ENCODE measurements at places on chromosomes 2 and 18.

- DNase-seq, result no peak
Measured at GRCh38 chr2:6083136-6083535, 391.0 kb downstream of the SOX11 start.

GRCh38 chr2:17104454-17104853 is 413.8 kb downstream of the RAD51AP2 start:
- DNase-seq, result no peak

- no peak for DNase-seq
Measured at GRCh38 chr2:149420053-149420963, 89.9 kb downstream of the LYPD6 start.

DNA sequence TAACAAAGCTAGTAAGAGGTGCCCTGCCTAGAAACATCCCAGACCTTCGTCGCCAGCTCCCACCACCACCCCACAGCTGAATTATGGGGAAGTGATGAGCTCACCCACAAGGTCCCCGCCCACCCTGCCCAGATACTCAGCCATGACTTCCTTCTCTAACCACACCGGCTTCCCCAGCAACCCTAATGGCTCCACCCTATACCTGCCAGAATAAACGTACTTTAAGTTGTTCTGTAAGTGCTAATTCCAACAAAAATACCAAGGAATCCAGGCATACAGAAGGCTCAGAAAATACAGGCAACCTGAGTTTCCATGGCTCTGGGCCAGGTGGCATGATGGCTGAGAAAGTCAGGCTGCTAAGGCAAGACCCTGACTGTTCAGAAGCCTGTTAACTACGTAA is 39.1 kb downstream of the TMEM163 start:
- no peak for DNase-seq

DNA sequence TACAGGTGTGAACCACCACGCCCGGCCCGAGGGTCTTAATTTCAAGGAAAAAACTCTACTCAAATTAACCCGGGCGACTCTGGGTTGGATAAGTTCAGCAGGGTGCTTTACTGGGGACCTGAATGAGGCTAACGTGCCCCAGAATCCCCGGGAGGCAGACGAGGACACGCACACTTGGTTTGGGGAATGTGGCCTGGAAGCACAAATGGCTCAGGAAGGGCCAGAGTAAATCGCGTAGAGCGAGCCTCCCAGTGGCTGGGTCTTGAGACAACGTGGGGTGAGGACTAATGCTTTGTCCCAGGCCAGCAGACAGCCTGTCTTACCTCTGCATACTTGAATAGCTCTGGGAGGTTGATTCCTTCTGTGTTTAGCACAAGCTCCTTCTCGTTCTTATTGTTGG is 75.8 kb downstream of the POLR1A start:
- DNase-seq, result no peak

GRCh38 chr2:234722176-234722575 is 225.3 kb upstream of the ARL4C start:
- DNase-seq, result no peak

- no peak for DNase-seq
Measured at GRCh38 chr18:67553437-67553836, 36.9 kb upstream of the DSEL start.

GRCh38 chr2:74095632-74096031 is 52.1 kb downstream of the BOLA3 start:
- DNase-seq, result no peak

GRCh38 chr2:64787019-64787365 is 133.3 kb upstream of the SERTAD2 start:
- no peak for DNase-seq

DNA sequence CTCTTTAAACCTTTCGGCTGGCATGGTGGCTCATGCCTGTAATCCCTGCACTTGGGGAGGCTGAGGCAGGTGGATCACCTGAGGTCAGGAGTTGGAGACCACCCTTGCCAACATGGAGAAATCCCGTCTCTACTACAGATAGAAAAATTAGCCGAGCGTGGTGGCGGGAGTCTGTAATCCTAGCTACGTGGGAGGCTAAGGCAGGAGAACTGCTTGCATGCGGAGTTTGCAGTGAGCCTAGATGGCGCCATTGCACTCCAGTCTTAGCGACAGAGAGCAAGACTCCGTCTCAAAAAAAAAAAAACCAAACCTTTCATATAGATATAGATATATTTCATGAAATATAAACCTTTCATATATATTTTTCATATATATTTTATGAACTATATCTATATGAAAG is 864.7 kb downstream of the TRIB2 start:
- DNase-seq, result no peak

GRCh38 chr18:51006948-51007789 is 22.8 kb upstream of the SMAD4 start:
- no peak for DNase-seq

DNA sequence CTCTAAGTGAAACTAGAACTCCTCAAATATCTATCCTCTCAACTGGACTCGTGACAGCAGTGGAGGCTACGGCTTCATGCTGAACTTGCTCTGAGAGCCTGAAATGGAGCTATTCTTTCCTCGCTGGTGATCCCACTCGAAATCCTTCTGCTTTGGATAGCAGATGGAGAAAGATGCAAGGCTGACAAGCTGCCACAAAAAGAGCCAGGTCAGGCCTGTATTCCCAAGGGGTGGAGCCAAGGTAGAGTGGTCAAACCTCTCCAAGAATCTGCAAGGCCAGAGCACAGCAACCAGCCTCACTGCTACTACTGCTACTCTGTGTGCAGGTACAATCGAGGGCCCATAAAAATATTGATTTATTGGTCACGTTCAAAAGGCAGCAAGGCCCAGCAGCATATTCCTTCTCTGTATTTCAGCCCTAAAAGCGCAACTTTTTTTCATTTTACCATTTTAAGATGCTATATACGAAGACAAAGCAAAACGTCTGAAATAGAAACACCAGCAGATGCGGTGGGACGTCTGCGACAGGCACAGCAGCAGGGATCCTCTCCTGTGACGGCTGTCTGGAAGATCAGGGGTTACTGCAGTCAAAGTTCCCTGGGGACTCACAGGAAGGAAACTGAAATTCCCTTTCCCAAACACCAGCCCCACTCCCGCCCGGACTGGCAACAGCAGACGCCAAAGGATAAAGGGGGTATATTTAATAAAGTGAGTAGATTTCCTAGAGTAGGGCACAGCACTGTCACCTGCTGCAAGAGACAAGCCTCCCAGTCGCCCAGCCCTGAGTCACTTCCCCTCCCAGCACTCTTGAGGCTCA is 2.4 kb downstream of the SPRED2 start:
- DNase-seq, result no peak

DNA sequence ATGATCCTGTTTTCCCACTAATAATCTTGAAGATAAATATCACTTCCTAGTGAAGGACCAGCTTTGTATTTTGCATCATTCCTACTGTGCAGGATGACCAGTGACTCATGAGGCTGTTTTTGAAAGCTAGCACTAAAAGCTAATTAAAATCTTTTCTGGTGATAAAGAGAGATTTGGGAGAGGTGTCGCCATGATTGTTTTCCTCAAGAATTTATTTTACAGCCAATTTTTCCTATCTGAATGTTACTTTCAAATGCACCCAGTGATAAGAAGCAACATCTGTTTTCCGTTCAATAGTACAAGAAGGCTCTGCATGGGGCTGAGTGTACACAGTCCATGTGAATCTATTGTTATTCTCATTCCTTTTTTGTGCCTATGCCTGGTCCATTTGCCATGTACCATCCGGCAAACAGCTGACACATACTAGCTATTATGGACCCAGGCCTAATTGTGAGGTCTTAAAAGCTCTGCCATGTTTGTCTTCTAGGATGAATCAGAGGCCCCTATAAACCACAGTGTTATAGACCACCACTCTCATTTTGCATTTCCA is 28.4 kb downstream of the MEIS1 start:
- no peak for DNase-seq

- no peak for DNase-seq
Measured at GRCh38 chr2:67076239-67076624, 320.9 kb upstream of the ETAA1 start.

GRCh38 chr2:53260568-53260967 is 507.0 kb upstream of the CHAC2 start:
- DNase-seq, result no peak

DNA sequence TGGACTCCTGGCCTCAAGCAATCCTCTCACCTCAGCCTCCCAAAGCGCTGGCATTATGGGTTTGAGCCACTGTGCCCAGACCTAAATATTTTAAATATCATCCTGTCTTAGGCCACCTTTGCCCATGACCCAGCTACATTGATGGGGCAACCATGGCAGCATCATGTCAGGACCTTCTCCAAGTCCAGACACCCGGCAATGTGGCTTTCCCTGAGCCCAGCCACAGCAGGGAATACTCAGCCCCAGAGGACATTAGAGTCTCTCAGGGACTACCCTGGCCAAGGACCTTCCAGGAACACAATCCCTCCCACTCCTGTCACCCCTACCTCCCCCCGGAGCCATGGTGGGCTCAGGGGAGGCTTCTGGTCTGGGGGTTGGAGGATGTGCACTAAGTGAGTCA is 72.8 kb downstream of the SMAD7 start:
- DNase-seq, result no peak

DNA sequence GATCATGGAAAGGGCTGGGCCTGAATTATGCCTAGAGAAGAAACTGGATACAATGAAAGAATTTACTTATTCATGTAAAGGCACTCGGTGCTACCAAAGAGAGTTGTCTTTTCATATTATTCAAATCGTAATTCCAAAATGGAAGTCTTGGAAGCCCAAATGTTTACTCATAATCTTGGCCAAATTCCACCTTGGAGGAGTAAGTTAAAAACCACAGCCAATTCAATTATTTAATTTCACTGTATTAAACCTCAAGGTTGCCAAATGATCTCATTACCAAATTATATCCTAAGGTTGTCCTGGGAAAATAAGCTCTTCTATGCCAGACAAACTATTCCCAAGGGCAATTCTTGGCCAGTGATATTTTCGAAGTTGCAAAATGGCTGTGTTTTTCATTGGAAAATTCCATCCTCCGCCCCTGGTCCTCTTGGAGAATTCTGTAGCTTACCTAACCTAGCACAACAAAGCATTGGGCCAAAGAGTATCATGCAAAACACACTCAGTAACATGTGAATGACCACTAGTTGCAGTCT is 11.1 kb upstream of the VPS4B start:
- DNase-seq, result no peak

DNA sequence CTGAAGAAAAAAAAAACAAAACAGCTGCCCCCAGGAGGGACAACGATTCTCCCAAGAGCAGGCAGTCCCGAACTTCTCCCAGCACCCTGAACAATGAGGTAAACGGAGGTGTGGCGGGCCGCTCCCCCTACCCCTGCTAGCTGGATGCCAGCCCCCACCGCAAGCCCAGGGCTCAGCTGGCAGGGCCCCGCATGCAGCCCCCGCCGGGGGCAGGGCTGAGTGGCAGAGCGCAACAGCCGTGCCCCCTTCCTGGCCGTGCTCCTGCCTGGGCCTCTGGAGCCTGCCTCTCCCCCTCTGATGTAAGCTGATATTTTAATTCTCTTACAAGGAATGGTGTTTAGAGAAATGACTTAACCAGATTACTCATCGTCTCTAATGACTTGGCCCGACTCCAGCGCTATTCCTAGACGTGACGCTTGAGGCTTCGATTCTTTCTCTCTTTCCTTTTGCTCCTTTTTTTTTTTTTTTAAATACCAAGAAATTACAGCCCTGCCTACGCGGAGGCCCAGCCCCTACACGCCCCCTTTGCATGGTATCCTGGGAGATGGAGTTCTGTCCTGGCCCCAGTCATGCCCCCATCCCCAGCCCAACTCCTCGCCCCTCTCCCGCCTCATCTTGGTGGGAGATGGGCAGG is 4.6 kb upstream of the ARID5A start:
- peak; percentile 77 for DNase-seq

- DNase-seq, result peak; percentile 87
Measured at GRCh38 chr2:64646007-64646880, 7.5 kb downstream of the SERTAD2 start.

GRCh38 chr18:14912967-14913366 is 165.0 kb downstream of the ANKRD30B start:
- DNase-seq, result no peak

- no peak for DNase-seq
Measured at GRCh38 chr18:36337679-36338402, 40.3 kb downstream of the FHOD3 start.

DNA sequence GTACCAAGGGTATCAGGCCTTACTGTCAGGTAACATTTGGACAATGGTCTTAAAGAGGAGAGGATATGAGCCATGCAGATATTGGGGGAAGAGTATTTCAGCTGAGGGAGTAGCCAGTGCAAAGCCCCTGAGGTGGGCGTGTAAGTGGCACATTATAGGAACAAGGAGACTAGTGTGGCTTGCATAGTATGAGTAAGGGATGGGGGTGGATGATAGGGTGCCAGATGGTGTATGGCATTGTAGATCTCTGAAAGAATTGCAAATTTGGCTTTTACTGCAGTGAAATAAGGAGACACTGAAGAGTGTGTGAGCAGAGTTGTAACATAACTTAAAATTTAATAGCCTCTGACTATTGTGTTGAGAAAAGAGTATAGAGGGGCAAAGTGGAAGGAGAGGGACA is 244.0 kb downstream of the PDE11A start:
- DNase-seq, result no peak

GRCh38 chr2:199469514-199470360 is 12.0 kb upstream of the SATB2 start:
- no peak for DNase-seq

DNA sequence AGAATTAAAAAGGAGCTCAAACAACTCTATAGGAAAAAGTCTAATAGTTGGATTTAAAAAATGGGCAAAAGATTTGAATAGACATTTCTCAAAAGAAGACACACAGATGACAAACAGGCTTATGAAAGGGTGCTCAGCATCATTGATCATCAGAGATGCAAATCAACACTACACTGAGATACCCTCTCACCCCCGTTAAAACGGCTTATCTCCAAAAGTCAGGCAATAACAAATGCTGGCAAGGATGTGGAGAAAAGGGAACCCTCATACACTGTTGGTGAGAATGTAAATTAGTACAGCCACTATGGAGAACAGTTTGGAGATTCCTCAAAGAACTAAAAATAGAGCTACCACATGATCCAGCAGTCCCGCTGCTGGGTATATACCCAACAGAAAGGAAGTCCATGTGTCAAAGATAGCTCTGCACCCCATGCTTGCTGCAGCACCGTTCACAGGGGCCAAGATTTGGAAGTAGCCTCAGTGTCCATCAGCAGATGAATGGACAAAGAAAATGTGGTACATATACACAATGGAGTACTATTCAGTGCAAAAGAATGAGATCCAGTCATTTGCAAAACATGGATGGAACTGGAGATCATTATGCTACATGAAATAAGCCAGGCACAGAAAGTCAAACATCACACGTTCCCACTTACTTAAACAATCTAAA is 46.7 kb upstream of the B3GNT7 start:
- no peak for DNase-seq

GRCh38 chr2:218313356-218313755 is 21.1 kb upstream of the TMBIM1 start:
- DNase-seq, result no peak

- DNase-seq, result no peak
Measured at GRCh38 chr2:33090553-33091134, 143.9 kb downstream of the LTBP1 start.

GRCh38 chr2:203225423-203226039 is 13.3 kb upstream of the CYP20A1 start:
- DNase-seq, result no peak

GRCh38 chr2:232361646-232362045 is 16.9 kb upstream of the ALPP start:
- DNase-seq, result no peak

- no peak for DNase-seq
Measured at GRCh38 chr2:62941413-62941812, 109.2 kb upstream of the OTX1 start.
